ENCODE measurements at places on chromosomes 3 and 15.

- DNase-seq: no peak
Measured at GRCh38 chr3:62211675-62212429, 161.5 kb downstream of the FEZF2 start.

DNA sequence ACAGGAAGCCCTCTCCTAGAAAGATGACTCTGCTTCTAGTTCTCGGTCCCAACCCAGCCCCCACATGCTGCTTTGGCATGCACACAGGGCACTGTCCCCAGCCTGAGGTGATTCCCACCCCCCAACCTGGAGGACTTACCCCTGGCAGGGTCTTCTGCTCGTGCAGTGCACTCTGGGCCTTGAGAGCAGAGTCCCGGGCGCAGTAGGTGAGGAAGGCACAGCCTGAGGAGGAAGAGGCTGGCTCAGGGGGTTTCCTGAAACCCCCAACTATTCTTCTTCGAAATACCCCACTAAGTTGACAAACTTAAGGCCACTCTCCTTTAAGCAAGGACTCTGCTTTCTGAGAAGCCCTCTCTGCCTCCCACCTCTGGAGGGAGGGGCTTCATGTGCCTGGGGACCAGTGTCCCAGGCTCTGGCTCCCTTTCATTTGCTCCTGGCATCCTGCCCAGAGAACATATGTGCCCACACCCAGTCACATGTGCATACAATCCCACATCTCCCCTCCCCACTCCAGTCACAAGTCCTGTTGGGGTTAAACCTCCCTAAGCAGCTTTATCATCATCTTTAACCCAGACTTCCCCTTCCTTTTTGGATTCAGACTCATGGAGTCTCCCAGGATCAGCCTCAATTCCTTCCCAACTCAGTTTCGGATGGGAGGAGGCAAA, 4.1 kb downstream of the CELF6 start:
- DNase-seq: peak; percentile 26

DNA sequence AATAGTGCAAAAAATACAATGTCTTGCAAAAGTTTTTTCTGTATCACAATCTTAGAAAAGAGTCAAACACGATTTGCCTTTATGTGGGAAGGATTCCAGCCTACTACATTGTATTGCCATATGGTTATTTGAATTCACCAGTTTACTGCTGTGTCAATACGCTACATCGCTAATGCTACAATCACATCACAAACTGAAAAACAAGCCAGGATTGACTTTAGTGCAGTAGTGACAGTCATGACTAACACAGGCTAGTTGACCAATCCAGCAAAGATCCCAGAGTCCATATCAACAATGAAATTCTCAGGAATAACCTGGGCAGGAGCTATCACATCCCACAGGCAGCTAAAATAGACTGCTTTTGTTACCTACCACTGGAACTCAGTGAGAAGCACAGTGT, 67.0 kb downstream of the IL12A start:
- no peak for DNase-seq

DNA sequence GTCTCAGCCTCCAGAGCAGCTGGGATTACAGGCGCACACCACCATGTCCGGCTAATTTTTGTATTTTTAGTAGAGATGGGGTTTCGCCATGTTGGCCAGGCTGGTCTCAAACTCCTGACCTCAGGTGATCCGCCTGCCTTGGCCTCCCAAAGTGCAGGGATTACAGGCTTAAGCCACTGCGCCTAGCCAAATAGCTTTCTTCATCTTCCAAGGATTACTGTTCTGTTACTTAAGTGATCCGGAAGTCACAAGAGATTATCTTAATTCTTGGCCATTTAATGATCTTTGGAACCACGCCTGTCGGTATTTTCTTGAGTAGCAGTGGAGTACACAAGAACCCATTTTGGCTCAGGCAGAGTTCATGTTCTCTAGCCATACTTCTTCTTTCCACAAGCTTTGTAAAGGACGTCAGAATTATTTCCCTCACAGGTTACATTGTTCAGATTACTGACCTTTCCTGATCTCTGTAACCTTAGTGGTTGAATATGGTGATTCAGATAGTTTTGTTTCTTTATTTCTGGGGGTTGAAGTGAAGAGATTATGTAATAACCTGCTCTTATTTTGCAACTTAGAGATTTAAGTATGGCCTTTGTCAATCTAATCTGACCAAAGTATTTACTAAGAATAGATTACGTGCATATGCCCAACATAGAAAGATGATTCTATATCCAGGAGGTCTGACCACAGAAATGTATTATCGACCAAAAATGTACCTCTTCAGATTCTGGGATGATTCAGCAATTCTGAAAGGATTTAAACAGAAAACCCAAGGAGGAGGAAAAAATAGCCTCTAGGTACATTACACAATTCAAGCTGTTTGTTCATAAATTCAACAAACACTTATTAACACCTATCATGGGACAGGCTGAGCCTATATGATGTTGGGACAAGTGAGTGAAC, 132.2 kb downstream of the GREM1 start:
- DNase-seq: peak; percentile 76

DNA sequence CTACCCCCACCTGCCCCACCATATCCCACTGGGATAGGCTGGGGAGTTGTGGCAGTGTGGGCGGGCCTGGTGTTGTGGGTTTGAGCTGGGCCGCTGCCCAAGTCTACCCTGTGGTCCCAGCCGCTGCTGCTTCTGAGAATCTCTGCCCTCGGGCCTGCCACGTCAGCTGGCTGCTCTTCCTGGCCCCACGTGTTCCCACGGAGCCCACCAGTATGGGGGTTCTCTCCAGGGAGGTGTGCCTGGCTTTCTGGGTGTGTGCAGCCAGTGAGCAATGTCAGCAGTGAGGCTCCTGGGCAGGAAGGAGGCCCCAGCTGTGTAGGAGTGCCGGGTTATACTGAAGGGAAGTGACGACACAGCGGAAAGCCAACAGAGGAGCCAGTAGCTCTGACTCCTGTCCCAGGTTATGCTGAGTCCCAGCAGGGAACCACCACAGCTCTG, 10.5 kb downstream of the GNAI2 start:
- DNase-seq: peak; percentile 89

DNA sequence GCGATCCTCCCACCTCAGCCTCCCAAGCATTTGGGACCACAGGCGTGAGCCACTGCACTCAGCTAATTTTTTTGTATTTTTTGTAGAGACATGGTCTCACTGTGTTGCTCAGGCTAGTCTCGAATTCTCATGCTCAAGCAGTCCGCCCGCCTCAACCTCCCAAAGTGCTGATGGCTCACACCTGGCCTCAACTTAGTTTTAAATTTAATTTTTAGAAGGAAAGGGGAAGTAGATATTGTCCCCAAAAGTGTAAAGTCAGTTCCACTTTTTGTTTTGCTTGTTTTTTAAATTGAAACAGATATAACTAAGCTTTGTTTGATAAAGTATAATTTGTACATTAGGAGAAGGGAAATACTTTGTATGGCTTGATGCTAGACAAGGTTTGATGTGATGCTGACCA, 31.3 kb upstream of the NFKBIZ start:
- DNase-seq: no peak

DNA sequence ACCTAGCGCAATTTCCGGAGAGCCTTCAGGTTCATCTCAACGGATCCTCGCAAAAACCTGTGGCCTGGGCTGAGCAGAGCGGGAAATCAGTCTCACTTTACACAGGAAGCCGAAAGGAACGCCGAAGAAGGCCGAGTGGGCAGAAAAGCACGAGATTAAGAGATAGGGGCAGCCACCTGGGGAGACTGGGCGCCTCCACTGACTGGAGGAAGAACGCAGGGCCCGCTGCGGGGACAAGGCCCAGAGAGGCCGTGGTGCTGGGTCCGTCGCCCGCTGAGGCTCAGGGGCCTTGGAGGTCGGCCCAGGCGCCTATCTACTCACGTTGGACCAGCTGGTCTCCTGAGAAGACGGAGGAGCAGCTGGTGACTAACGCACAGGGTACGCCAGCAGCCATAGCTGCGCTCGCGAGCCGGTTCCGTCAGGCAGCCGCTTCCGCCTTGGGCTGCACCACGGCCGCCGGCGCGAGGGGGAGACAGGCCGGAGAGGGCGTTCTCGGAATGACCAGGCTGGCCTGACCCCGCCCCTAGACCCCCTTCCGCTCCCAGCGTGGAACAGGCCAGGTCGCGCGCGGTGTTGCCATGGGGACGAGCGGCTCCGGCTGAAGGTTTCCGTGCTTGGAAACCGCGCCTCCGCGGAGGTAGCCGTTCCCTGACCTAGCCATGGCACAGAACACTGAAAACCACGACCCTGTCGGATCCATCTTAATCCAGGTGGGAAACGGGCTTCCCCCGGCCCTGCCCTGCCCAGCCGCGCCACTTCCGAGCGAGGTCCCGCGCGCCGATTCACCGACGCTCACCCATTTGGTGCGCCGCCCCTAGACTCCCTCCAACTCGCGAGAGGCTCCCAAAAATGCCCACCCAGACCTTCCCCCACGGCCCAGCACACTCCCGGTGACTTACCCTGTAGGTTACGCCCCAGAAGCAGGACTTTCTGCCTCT, at the start of the genes AAGAB and IQCH:
AAGAB (minus strand) TSS at position 424 of the 938 bp plus-strand sequence; CDS start at position 394, 30 bp downstream.
IQCH (plus strand) TSS at position 549 of the 938 bp plus-strand sequence; CDS start at position 660, 111 bp downstream.
- DNase-seq: peak; percentile 98

DNA sequence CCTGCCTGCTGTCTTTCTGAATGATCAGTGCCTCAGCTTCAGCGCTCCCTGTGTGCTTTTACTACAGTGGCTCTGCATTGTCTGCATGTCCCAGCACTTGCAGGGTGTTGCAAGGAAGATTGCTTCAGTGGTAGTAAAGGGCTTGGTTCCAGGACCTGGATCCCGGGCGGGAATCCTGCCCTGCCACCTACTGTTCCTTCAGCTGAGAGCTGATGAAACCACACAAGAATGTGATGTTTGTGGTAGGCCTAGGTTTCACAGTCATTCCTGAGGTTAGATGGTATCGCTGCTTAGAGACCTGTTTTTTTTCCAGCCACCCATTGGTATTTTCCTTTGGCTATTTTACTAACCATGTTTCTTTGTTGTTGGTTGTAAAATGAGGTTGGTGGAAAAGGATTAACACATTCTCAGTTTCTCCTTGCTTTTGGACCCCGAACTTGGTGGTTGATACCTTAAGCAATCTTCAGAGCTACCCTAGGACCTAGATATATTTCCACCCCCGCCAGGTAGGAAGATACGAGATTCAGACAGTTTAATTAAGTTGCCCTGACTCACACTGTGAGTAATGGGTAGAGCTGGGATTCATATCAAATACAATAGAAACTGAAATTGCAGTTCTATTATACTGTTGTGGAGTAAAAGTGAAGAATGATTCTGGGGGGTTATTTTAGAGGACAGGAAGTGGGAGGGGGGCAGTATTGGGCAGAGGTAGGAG, 11.4 kb downstream of the GPR87 start:
- DNase-seq: no peak
